Activated CD4-positive, alpha-beta T cell treated with anti-CD3 and anti-CD28 coated beads, Interleukin-2, Interleukin-6, amounts not matched to agents 100 ng/mL and 50 ng/mL, durations not matched to agents 16 hours and 8 hours (primary cell): ENCODE measurements at places on chromosomes 4 and X.

DNA sequence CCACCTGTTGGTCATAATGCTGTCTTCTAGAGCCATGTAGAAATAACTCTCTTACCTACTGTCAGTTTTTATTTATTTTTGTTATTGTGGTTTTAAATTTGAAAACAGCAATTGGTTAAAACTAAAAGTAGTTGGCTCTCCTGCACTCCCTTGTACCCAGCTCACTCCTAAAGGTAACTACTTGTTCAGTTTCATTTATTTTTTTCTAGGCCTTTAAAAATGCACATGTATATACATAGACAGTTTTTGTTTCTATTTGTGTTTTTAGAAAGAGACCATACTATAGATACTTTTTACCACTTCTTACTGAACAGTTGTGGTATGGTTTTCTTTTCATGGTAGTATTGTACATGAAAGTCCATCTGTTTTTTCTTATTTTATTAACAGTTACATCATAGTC is 16.8 kb downstream of the SMAD1 start:
- no peak for DNase-seq

DNA sequence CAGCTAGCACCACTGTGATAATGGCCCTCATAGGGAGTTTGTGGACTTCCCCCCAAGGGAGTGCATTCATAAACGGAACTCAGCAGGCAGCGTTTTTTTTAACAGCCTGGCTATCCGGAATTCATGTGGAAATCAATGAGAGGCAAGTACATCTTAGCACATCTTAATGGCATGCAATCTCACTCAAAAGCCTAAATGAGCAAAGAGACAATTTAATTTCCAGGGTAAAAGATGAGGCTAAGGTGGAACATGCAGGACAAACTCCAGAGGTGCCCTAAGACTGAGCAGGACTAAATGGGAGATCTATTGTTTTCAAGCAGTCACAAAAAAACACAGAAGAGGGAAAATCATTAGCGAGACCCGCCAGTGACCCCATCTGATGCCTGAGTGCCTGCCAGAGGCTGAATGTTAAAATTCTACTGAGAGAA is 243.5 kb upstream of the KCNIP4 start:
- no peak for DNase-seq

DNA sequence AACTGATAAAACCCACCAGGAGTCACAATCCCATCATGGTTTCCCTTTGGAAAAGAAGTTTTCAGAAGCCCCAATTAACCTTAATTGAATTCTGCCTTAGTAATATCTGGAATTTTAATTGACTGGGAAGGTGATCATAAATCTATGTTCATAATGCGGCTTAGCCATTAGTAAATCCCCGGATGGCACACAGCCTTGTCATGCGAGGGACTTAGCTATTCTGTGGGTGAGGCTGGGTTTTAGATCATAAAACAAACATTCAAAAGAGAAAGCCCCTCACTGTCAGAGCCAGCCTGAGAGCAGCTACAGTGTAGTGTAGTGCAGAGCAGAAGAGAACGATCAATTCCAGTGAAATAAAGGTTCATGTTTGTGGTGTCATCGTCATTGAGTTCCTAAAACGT is 124.0 kb upstream of the NOCT start:
- DNase-seq = no peak

DNA sequence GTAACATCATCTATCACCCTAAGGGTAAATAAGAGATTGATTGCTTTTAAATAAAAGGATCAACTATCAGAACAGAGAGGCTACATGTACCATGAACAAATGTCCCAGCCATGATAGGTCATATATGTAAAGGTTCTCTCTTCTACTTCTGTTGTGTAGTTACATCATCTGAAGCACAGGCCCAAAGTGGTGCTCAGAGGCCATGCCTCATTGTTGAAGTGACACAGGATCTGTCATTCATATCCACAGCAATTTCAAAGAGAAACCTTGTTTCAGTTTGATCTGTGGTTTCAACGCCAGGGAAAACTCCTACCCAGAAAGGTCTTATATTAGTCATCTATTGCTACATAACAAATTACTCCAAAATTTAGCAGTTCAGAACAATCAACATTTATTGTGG is 269.2 kb upstream of the MAOA start:
- peak; percentile 10 for DNase-seq

GRCh38 chr4:121709766-121710405 is 13.1 kb upstream of the ANXA5 start:
- DNase-seq = peak; percentile 71

- no peak for DNase-seq
These were observed 107.9 kb downstream of the KDM6A start for GRCh38 chrX:44980883-44981282.

DNA sequence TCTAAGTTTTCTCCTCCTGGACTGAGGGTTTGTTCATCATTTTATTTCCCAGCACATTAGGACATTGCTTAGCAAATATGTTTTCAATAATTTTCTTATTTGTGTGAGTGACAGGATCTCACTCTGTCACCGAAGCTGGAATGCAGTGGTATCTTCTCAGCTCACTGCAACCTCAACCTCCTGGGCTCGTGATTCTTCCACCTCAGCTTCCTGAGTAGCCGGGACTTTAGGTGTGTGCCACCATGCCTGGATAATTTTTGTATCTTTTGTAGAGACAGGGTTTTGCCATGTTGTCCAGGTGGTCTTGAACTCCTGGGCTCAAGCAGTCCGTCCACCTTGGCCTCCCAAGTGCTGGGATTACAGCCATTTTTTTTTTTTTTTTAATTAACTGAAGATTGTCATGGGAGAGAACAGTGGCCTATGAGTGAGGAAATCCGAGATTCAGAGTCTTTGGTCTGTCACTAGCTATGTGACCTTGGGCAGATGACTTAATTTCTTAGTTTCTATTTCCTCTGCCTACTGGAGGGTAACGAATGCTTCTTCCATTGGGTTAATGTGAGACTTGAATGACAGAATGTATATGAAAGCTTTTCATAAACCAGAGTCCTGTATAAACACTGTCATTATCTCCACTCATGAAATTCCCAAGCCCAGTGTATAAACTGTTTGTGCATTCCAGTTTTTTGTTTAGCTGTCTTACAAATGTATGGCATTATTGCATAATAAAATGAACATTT is 23.9 kb downstream of the MOB1B start:
- peak; percentile 49 for DNase-seq

DNA sequence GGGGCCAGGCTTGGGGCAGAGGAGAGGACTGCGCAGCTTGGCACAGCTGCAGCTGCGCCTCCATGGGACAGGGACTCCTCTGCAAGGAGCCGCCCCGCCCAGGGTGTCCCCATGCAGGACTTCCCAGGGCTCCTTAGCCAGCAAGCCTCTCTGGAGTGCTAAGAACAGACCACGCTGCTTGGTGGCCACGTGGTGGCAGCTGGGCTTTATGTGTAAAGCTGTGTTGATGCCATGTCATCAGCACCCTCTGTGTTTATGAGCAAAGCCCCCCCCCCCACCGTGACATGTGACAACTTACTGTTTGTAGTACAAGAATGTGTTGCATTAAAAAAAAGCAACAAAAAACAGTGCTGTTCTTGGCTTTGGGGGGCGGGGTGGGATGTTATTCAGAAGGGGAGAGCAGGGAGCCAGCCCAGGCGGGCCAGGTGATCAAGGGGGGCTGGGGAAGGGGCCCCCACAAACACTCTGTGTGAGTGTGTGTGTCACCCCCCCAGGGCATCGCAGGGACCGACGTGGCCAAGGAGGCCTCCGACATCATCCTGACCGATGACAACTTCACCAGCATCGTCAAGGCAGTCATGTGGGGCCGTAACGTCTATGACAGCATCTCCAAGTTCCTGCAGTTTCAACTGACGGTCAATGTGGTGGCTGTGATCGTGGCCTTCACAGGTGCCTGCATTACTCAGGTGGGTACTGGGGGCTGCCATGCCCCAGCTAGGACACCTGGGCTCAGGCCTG is 40.3 kb downstream of the ATP2B3 start:
- DNase-seq = no peak

GRCh38 chr4:8523766-8524165 is 56.4 kb upstream of the GPR78 start:
- no peak for DNase-seq

- DNase-seq = no peak
These were observed 45.7 kb downstream of the ACOX3 start for GRCh38 chr4:8394806-8395205.

DNA sequence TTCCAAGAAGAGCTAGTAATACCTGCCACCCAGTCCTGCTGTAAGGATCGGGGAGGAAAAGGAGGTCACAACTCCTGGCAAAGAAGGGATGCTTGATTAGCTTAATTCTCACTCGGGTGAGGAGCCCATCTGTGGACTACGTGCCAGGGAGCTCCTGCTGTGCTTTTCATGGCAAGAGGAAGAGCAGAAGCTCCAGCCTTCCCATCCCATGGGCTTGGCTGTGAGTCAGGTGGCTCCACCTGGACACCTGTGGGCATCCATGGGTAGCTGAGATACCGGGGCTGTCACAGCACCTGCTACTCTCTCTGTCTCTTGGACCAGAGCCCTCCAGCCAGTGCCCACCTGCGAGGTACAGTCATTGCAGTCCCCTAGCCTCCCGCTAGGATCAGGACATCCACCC is 18.0 kb downstream of the CLNK start:
- no peak for DNase-seq

DNA sequence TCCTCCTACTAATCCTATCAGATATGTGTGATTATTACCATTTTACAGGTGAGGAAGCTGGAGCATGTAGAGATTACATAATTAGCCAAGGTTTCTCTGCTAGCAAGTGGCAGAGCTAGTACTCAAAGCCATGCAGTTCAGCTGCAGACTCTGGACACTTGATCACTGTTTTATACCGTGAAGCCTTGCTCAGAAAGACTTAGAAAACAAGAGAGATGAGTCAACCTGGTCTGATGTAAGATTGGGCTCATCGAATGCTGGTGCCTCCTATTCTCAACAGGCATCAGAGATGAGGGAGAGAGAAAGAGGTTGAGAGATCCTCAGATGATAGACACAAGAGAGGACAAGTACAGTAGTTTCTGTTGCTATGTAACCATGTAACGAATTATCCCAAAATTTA is 19.0 kb upstream of the PDE5A start:
- DNase-seq = no peak

DNA sequence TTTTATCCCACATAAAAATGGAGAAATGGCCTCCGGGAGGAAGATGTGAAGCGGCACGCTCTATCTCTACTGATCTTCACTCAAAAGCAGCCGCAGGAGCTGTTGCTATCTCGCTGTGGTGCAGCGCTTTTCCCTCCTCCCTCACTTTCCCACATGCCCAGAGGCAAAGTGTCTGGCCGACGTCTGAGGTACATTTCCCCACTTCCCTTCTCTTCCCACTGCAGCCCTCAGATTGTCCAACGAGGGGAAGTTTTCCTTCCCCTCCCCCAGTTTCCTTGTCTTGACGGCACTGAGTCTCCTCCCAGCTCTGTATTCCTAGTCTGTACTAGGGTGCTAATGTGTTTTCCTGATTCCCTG is 660 bp upstream of the COL25A1 start:
- DNase-seq = no peak

DNA sequence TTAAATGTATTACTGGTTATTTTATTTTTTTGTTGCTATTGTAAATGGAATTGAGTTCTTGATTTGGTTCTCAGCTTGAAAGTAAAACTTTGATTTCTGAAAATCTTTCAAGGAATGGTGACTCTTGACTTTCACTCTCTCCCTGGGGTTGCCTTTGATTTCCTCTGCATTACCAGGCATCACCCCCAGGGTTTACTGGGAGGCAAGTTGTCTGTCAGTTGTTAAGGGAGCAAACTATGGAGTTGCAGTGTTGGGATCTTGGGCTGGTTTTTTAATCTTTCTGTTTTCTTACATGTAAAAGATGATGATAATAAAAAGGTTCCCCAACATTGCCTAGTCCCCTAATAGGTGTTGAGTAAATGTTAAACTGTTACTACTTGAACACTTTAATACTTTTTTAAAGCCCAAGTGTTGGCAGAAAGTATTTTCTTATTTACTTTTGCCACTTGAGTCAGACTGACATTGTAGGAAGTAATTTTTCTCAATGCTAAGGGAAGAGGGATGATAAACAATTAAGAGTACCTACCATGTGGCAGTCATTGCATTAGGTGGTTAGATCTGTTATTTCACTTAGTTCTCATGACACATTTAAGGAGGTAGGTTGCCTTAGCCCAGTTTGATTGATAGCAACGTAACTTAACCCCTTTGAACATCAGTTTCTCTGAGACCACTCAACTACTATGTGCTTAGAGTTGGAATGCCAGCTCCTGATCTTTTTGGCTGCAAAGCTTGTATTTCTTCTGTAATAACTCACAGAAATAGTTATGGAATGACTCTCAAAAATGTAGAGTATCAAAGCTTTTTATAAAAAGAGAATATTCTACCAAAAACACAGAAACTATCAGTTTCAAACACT is 67.1 kb downstream of the DCLK2 start:
- DNase-seq = no peak
